ENCODE measurements at places on chromosomes 6 and 20.

GRCh38 chr6:107657755-107658461, 166.2 kb downstream of the SCML4 start:
- peak; percentile 74 for DNase-seq

GRCh38 chr6:31125162-31125561, 4.9 kb upstream of the CDSN start:
- no peak for DNase-seq

DNA sequence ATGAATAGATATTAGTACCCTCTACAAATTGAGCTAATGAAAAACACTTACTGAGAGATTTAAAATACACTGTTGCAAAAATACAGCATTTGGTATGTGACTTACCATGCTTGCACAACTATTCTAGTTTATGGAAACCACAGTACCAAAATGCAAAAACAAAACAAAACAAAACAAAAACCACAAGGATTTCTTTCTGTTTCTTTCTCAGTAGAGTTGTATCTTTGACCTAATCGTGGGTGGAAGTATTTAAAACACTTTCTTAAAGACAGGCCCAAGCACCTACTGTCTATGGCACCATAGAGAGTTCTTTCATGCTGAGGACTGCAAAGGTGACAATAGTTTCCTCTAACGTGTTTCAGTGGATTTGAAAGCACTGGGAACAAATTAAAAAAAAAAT, 95.3 kb upstream of the C6orf118 start:
- no peak for DNase-seq

DNA sequence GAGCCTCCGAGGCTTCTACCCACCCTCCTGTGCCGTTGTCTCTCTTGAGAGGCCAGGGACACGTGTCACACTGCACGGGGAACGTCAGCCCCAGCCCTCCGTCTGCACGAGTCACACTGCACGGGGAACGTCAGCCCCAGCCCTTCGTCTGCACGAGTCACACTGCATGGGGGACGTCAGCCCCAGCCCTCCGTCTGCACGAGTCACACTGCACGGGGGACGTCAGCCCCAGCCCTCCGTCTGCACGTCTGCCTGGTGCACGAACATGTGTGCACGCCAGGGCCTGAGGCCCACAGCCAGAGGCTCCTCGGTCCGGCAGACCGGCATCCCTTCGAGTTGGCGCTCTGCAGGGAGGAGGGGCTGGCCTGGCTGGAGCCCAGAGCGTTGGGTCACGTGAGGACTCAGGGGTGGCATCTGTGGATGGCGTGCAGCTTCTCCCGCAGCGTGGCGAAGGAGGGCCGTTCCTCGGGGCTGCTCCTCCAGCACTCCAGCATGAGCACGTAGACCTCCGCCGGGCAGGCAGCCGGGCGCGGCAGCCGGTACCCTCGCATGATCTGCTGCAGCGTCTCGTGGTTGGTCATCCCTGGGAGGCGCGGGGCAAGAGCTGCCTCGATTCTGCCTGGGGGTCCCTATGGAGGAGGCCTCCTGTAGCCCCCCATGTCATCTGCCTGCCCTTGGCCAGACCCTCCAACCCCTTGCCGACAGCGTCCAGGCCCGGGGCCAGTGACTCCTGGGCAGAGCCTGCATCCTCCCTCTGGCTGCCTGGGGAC, 3.4 kb upstream of the PTK6 start:
- no peak for DNase-seq

GRCh38 chr6:113908801-113909200, 51.7 kb downstream of the MARCKS start:
- DNase-seq, result no peak

DNA sequence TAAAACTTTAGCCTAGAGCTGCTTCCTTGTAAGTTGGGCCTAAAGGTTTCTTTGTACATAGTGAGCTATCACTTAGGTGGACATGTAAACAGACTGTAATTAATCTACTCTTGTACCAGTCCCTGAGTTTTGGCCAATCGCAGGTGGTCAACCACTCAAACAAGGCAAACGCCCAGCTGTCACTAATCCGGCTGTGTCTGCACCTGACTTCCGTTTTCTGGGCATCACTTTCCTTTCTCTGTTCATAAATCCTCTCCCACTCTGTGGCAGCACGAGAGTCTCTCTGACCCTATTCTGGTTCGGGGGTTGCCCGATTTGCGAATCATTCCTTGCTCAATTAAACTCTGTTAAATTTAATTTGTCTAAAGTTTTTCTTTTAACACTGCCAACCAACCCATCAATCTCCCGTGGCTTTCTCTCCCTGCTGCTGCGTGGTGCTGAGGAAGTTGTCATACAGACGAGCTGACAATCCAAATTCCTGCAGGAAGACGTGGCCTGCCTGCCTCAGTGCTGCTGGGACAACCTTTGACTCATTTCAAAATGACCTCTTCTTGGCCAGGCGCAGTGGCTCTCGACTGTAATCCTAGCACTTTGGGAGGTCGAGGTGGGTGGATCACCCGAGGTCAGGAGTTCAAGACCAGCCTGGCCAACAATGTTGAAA, 206.3 kb downstream of the QKI start:
- no peak for DNase-seq

DNA sequence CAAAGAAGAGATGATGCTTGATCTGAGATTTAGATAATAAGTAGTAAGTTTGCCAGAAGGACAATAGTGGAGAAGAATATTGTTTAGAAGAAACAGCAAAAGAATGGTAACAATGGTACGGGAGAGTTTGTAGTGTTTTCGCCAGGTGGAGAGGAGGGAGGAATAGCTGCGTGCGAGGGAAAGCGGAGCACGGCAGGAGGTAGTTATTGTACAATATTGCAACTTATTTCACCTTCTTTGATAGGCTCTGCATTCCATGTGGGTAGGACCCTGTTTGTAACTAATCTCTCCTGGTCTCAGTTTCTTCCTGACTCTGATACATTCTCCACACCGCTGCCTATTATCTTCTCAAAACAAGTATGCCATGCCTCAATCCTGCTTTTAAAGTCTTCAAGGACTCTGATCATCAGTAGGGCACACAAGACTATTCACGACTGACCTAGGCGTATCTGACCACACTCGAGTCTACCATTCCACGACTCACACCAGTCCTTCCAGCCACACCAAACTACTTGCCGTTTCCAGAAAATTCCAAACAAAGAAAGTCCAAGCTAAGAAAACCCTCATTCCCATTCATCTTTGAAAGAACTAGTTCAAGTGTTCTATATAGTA, 1.1 kb downstream of the PPIL4 start:
- DNase-seq, result no peak

- DNase-seq, result peak; percentile 69
Measured at GRCh38 chr6:29552512-29553051, 7.0 kb downstream of the UBD start.

- DNase-seq, result peak; percentile 83
Measured at GRCh38 chr6:159107451-159108260, 61.5 kb upstream of the FNDC1 start.

- no peak for DNase-seq
Measured at GRCh38 chr6:114816678-114817077, 473.9 kb upstream of the HS3ST5 start.

GRCh38 chr6:155628306-155628705, 172.7 kb upstream of the NOX3 start:
- no peak for DNase-seq

DNA sequence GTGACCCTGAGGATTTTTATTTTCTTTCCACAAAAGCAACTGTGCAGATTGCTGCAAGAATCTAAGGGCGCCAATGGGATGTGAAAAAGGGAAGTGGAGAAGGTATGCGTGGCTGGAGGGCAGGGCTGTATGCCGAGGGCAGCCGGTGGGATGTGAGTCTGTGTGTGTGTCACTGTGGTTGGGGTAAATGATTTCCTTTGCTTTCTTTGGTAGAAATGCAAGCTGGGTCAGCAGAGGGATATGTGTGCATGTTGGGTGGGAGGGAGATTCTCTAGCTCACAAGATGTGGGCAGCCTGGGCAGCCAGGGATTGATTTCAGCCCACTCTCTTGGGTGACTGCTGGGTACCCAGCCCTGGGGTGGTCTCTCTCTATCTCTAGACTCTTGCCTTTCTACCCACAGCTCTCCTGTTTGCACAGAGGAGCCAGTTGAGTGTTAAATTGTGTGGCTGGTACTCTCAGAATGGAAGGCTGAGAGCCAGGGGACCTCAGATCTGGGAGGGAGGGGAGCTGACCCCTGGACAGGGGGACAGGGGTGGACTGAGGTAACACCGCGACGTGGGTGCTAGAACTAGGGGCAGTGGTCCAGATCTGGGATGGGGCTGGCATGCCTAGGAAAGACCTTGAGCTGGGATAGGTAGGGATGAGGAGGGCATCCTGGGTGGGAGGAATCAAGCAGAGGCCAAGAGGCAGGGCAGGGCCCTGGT, 136.8 kb upstream of the RNF24 start:
- no peak for DNase-seq

DNA sequence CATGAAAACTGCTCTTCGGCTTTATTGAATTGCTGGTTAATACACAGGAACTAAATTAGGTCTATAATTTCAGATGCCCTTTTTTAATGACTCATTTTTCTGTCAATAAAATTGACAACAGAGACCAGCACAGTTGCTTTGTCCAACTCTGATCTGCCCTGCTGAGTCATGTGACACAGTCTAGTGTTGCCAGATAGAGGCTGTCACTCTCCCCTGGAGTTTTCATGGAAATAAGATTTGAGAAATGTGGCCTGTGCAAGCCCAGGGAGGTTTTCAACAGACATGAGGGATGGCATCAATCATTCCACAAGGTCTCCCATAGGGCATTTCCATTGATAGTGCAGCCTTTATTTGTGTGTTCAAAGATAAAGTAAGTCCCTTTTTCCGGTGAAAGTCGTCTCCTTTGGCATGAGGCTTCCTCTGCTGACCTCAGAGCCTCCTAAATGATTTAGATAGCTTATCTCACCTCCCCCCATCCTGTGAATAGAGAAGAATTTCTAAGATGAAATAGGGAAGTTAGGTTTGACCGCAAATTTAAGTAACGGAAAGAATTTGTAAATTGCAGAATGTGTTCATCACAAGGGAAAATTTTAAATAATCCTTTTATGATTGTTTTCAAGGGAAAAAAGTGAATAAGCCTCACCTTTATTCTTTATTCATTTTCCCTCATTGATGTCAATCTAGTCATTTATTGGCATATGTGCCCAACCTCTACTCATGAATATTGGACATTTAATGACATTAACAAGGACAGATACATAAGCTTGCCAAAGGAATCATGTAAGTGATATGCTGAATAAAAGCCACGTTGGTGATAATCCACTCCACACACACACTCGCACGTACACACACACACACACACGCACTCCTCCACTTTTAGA, 277.7 kb downstream of the ADGB start:
- DNase-seq, result no peak

DNA sequence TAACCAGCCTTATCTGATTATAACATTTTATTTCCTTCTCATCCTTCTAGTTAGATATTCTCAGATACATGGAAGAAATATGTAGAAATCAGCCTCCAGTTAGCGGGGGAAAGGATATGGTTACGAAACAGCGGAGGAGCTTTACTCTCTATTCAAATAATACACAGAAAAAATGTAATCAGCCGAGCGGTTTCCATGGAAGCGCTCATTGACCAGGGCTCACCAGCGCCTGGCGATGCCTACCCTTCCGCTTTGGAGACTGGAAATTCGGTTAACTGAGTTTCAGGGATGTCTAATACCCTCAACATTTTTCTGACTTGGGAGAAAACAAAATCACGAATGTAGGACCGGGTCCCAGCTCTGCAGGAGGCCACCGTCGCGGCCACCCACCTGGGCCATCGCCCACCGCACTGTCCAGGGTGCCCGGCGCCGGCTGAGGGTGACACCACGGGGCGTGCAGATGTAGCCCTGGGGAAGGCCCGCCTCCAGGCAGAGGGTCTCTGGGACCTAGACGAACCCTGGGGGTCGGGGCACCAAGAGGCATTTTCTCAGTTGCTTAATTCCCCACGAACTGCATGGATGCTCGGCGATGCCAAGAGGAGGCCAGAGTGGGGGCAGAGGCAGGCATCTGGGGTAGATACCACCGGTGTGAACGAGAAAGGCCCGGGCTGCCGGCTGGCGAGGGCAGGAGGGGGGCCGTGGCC, 1.7 kb downstream of the PRR18 start:
- DNase-seq, result no peak

GRCh38 chr20:34175879-34176278, 63.8 kb upstream of the EIF2S2 start:
- no peak for DNase-seq

DNA sequence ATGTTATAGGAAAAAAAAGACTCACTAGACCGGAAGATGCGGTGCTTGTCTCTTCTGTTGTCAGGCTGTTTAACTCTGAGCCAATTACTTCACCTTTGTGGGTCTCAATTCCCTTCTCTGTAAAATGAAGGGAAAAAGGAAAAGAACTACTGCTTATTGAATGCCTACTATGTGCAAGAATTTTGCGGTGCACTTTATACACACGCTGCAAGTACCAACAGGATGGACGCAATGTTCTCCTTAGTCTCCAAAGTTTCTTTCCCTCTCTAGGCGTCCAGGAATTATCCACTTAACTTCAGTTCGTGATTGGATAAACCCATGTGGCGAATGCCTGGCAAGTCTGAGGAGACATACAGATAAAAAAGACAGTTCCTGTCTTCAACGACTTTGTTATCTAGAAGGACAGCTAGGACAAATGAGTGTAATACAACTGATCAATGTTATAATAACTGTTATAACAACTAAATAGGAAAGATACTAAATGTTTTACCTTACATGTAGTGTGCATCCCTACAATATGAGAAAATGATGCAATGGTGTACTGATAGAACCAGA, 69.0 kb upstream of the JARID2 start:
- no peak for DNase-seq

GRCh38 chr20:57847104-57847503, 137.3 kb upstream of the PMEPA1 start:
- peak; percentile 32 for DNase-seq

- DNase-seq, result no peak
Measured at GRCh38 chr6:144320741-144321140, 35.6 kb downstream of the UTRN start.

DNA sequence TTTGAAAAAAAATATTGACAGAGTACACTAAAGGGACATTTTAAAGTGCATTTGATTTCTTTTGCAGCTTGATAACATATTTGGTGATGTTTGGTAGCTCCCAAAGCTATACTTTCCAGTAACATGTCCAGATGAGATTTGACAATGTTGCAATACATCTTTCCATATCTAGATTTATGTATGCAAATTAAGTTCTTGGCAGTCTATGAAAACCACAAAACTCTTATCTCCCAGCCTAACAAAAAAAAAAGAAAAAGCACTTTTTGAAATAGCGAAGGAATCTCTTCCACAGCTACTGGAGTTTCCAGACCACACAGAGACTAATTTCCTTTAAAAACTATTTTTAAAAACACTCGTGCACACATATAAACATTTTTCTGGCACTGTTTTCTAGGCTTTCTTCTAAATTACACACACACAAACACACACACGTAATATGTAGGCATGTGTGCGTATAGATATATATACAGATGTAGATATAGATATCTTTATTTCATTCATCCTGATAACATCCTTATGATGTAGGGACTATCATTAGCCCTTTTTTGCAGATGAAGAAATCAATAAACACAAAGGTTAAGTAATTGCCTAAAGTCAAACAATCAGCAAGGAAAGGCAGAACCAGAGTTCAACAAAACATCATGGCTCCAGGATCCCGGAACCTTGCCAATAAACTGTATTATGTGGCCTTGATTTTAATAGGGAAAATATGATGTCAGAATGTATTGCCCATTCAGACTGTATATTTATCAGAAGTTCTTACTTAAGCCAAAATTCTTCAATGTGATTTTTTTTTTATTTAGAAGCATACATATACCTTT, 93.3 kb downstream of the ADGRB3 start:
- no peak for DNase-seq

- DNase-seq, result no peak
Measured at GRCh38 chr20:6993511-6993910, 226.0 kb downstream of the BMP2 start.

GRCh38 chr6:166647896-166648295, 20.8 kb upstream of the RPS6KA2 start:
- DNase-seq, result no peak
